ENCODE measurements at places on chromosomes 1 and 21. TPM values are rescaled to one million over a fixed set of nuclear protein-coding genes. Genes with fewer than 3 reads are reported as not detected.
A peak's percentile ranks its signal among the peaks of the same experiment; 100 is the strongest.

Gene SLC37A1
- total RNA-seq: 7.7 TPM

Gene PCSK9
- total RNA-seq: not detected

Gene NT5C1A
- total RNA-seq: not detected

Gene ILDR2
- 5.8 TPM for total RNA-seq

Gene SHCBP1L
- total RNA-seq: not detected

Gene KRTAP13-2
- not detected for total RNA-seq

Gene PLD5
- 0.58 TPM for total RNA-seq

DNA sequence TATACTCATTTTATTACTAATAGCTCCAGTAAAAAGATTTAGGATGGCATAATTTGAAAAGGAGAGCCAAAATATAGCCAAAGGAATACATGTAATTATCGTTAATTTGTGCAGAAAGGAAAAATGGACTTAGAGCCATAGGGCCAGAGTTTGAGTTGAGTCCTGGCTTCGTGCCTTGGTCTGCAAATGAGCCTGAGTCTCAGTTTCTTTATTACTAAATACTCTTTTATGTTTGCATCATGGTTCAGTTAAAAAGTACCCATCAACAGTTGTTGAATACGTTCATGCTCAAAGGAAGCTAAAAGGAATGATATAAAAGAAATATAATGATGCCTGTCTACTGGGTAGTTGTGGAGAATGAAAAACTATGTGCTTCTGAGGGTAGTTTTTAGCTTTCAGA lies 155.7 kb upstream of the FAM78B start:
- DNase-seq: no peak

- peak; percentile 89 for DNase-seq
These were observed 25.1 kb downstream of the IRF2BP2 start for GRCh38 chr1:234584926-234585325.

GRCh38 chr1:154819628-154820590 lies 50.2 kb downstream of the KCNN3 start:
- DNase-seq: no peak

GRCh38 chr1:231016234-231016633 lies 23.8 kb downstream of the FAM89A start:
- no peak for DNase-seq

GRCh38 chr1:41835485-41835884 lies 83.2 kb downstream of the HIVEP3 start:
- no peak for DNase-seq

DNA sequence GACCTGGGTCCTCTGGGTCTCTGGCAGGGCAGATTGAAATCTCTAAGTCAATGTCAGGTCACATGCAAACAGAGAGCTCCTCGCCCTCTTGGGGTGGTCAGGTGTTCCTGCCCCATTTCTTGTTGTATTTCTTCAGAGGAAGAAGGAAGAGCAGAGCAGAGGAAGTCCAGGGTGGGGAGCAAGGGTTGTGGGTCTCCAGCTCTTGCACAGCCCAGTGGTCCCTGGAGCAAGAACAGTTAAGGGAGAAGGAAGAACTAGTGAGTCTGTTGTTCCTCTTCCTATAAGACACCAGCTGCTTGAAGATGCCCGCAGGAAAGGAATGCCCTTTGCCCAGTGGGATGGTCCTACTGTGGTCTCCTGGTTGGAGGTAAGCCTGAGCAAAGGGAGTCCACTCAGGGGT lies 26.3 kb downstream of the MYOG start:
- DNase-seq: no peak

GRCh38 chr1:53326598-53327181 lies 1.2 kb downstream of the LRP8 start:
- no peak for DNase-seq

- DNase-seq: no peak
These were observed 30.6 kb downstream of the EPS15 start for GRCh38 chr1:51488372-51489050.
